ENCODE measurements at places on chromosomes 6 and 20.

DNA sequence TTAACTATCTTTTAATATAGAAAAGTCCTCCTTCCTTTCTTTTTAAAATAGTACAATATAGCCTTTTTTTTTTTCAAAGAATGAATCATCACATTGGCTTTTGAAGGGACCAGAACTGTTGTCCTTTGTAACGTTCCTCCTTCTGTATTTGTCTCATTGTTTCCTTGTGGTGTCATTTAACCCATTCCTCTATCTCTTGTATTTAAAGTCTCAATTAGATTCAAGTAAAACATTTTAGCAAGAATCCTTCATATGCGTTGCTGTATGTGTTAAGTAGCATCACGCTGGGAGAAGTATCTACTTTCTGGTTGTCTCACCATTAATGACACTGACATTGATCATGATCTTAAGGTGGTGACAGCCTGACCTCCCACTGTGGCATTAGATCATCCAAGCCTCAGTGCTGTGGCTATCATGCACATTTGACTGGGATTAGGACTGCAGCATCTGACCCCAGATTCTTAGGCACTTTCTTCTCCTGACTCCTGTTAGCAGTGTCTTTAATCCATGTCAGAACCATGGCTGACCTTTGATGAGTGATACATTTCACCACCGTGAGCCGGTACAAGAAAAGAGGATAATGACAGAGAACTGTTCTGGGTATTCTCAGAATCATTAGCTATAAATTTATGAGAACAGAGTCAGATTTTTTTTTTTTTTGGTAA is 67.5 kb upstream of the TFB1M start:
- no peak for DNase-seq

DNA sequence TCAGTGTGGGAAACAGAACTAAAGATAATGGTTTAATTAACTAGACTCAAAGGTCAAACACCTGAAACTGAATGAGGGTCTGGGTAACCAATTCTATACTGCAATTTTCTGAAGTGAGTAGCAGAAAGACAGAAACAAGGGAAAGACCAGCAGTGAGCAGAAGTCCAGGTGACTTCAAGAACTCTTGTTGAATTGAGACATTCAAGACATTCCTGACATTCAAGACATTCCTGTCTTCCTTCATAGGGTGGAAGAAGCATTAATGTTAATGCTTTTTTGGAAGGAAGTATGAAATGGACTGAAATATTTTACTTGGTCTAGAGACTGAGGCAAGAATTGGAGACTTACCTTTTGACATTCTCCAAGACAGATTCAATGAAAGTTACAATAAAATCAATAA is 529.9 kb upstream of the MMS22L start:
- no peak for DNase-seq

- DNase-seq, result no peak
Observed at GRCh38 chr6:108285381-108285780, 9.5 kb upstream of the AFG1L start.

GRCh38 chr6:143426026-143426425 is 24.5 kb downstream of the ADAT2 start:
- no peak for DNase-seq

DNA sequence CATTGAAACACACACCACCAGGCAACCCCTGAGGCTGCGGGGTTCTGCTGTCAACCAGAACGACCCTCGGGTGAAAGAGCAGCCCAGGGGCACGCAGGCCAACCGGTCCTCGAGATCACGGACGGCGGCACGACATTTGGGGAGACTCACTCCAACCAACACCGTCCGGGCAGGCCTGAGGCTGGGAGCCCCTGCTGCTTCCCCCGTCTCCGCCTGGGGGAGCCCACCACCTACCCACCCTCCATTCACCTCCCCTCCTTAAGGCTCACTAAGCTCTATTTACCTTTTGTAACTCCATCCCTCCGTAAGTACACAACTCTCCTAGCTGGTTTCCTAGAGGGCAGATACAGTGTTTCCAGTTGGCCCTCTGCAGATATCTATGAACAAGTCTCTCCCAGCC is 971.3 kb upstream of the DEFB115 start:
- DNase-seq, result no peak

DNA sequence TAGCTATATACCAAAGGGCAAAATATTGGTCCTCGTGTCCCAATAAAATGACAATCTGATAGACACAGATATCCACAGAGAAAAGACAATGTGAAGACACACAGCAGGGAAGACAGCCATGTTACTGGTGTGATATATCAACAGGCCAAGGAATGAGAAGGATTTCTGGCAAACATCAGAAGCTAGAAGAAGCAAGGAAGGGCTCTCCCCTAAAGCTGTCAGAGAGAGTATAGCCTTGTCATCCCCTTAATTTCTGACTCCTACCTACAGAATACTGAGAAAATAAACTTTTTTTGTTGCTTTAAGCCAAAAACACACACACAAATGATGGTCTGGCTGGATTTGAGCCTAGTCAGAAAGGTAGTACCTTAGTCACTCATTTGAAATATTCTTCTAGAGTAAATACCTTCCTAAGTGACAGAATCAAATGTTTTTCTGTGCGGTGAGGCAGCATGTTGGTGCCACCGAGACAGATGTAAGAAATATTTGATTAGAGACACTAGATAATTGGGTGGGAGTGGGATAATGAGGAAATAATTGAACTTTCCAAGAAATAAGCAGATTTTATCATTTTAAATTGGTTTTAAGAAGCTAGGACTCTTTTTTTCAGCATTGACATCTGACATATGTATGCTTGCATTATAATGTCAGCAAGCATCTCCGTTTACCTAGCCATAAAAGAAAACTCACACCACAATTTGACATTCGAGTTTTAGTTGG is 123.4 kb upstream of the TFAP2D start:
- no peak for DNase-seq
